Cardiac muscle cell (in vitro differentiated cells and primary cell): ENCODE measurements at places on chromosomes 7 and 10.

DNA sequence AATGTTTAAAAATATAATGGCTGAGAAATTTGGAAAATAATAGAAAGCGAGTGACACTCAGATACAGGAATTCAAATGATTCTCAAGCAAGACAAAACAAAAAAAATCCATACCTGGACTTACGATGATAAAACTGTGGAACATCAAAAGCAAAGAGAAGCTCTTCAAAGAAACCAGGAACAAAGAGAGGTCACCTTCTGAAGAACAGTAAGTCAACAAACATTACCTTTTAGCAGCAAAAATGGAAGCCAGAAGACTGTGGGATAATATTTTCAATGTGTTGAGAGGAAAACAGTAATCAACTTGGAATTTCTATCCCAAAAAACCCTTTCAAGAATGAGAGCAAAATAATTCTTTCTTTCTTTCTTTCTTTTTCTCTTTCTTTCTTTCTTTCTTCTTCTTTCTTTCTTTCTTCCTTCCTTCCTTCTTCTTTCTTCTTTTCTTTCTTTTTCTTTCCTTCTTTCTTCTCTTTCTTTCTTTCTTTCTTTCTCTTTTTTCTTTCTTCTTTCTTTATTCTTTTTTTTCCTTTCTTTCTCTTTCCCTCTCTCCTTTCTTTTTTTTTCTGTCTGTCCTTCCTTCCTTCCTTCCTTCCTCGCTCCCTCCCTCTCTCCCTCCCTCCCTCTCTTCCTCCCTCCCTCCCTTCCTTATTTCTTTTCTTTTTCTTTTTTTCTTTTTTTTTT, 1.8 kb upstream of the CPA5 start:
- DNase-seq: no peak

- no peak for DNase-seq
Observed at GRCh38 chr7:151552352-151553028, 32.8 kb upstream of the RHEB start.

DNA sequence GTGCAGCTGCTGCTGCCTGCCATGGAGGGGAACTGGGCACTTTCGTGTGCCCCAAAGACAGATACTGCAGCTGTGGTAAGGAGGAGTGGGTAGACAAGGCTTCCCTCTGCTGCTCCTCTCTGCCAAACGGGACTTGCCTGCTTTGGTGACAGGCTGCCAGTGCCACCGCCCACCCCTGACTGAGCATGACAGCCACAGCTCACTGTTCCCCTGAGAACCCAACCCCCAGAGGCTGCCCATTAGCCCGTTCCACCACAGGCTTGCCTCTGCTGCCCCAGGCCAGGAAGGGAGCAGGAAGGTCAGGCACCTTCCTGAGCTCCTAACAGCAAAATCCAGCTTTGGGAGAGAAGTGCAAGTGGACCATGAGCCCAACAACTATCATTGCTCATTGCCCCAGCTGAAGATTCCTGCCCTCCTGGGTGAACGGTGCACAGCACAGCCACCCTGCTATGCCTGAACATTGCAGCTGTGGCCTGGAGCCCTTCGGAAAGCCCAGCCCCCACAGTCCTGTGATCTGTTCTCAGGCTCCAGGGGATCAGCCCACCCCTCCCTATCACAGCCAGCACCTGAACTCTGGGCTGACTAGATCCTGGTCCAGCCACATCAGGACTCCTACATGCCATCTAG, 58.7 kb upstream of the ANTXRL start:
- DNase-seq: no peak

DNA sequence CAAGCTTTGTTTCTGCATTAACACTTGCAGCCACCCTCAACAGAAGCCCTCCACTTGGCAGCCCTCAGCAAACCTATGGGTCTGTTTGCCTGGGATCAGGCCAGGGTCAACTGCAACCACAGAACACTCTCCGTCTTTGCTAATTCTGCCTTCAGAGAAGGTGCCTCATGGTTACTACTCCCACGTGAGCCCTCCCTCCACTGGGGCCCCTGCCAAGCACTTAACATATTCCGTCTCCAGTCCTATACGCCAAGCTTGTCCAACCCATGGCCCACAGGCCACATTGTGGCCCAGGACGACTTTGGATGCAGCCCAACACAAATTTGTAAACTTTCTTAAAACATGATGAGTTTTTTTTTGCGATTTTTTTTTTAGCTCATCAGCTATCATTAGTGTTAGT, 54.7 kb downstream of the HSPA12A start:
- no peak for DNase-seq

DNA sequence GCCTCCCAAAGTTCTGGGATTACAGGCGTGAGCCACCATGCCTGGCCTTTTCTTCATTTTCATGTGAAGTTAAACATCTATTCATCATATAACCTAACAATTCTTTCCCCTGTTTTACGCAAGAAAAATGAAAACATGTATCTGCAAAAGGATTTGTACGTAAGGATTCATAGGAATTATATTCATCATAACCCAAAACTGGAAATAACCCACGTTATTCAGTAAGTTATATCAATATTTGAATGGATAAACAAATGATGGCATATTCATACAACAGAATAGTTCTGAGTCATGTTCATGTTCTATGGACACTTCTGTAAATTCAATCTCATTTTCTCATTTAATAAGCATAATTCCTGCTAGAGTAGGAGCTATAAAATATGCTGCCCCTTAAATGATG, 35.2 kb upstream of the CAV2 start:
- DNase-seq: no peak

- peak; percentile 81 for DNase-seq
Observed at GRCh38 chr10:90911133-90912051, 9.5 kb downstream of the ANKRD1 start.

GRCh38 chr7:121557034-121557892, 161.2 kb upstream of the FAM3C start:
- DNase-seq: no peak

GRCh38 chr10:124151466-124152095, 58.2 kb upstream of the CHST15 start:
- DNase-seq: no peak

DNA sequence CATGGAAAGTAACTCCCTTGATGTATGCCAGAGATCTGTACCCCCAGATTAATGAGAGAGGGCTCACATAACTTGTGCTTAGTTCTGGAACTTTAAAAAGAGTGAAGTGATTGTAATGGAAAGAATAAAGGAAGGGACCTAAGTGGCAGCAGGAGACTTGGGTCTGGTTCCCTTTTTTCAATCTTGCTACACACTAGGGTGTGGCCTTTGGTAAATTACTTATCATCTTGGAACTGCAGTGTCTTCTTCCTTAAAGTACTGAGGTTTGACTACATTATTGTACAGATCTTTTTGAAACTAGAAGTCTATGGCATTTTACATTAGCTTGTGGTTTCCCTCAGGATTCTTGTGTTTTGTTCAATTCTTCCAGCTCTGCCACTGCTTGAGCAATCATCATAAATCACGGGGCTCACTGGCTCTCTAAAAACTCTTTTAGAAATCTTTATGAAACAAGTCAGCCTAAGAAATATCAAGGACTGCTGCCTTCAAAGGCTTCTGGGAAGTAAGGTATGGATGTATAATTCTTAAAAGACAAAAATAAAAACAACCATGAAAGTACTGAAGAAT, 22.5 kb upstream of the CHRM2 start:
- DNase-seq: no peak

DNA sequence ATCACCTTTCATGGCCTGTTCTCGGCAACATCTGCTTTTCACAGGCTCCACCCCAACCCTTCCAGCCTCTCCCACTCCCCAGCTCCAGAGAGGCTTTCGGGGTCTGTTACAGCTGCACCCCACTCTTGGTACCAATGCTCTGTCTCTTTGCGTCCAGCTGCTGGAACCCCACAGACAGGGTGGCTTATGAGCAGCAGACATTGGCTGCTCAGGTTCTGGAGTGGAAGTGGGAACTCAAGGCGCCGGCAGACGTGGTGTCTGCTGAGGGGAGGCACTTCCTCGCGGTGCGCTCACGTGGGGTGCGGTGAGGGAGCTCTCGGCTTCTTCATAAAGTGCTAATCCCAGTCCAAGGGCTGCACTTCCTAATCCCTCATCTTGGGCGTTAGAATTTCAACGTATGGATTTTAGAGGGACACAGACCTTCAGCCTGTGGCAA, 185.7 kb downstream of the ELFN1 start:
- DNase-seq: no peak

GRCh38 chr7:26011039-26011696, 140.8 kb upstream of the NFE2L3 start:
- DNase-seq: no peak

DNA sequence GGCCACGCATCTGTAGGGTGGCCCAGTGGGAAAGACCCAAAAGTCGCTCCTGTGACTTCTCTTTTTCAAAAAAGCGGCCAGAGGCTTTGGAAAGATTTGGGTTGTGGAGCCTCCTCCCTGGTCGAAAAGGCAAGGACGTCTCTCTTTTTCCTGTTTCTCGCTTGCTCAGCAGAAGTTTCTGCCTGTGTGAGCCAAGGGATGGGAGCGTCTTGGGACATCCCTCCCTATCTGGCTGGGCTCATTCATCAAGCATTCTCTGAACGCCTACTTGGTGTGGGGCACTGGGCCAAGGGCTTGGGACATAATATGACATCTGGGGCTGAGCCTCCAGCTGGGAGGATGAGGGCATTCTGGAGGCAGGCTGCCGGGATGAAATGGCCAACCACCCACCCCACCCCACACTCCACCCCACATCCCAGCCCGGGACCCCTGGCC, 120.9 kb downstream of the C10orf105 start:
- peak; percentile 87 for DNase-seq

DNA sequence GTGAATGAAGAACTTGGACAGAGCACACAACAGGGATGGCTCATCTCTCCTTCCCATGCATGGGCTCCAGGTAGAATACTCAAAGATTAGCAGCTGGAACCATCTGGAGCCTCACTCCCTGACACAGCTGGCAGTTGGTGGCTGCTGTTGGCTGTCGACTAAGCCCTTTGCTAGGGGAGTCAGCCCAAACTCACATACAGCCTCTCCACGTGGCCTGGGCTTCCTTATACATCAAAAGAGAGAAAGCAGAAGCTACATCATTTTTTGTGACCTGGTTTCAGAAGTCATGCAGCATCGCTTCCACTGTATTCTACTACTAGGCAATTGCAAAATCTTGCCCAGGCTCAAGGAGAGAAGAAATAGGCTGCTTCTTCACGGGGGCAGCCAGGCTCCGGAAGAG, 24.4 kb downstream of the ASNS start:
- no peak for DNase-seq

GRCh38 chr7:136869991-136870865, 1.8 kb downstream of the CHRM2 start:
- DNase-seq: peak; percentile 18
